ENCODE measurements at places on chromosomes 3 and 15.

DNA sequence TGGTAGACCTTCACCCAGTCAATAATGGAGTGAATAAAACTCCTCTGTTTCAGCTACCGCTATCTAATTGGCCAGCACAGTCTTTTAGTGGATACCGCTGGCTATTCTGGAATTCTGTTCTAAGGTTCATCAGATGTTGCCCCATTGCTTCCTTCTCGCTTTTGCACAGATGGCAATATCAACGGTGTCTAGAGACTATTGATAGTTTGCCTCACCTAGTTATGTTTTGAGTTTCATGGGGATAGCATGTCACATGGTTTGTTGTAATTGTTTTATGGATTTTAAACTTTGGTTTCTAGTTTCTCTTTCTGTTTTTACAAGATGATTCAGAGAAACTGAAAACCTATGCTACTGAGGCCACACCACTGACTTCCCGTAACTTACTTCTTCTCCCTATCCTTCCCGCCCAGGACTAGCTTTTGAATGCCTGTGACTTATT, 2.0 kb downstream of the XRN1 start:
- no peak for DNase-seq

DNA sequence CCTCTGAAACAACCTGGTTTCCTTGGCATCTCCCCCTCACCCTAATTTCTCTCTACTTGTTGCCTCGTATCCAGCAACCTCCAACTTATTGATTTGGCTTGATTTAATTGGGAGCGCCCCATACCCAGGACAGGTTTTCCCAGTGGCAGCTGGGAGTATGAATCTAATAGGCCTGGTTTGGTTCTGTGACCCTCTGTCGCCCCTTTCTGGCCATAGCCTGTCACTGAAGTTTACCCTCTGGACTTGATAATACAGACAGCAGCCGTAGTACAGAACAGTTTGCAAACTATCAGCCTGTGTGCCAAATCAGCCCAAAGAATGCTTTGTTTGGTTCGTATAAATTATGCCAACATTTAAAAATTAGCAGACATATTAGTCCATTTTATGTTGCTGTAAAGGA, 525.1 kb upstream of the GOLIM4 start:
- DNase-seq: peak; percentile 27

GRCh38 chr3:182470187-182470586, 323.1 kb upstream of the ATP11B start:
- DNase-seq: peak; percentile 30

DNA sequence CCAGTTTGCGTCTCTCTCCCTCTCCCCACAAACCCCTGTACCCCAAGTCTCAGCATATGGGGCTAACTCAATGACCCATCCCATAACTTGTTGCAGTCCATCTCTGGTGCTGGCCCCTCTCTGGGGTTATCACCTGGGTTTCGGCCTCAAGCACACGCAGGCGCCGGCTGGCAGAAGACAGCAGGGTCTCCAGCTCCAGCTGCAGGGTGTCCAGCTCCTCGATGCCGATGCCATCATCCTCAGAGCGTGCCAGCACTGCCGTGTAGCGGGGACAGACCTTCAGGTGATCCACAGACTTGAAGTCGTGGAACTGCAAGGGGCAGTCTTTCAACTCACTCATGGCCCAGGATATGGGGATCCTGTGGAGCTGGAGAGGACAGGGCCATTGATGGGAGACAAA, 1.1 kb downstream of the TADA3 start:
- DNase-seq: no peak

- no peak for DNase-seq
These were observed 18.4 kb downstream of the TM4SF18 start for GRCh38 chr3:149314807-149315578.

DNA sequence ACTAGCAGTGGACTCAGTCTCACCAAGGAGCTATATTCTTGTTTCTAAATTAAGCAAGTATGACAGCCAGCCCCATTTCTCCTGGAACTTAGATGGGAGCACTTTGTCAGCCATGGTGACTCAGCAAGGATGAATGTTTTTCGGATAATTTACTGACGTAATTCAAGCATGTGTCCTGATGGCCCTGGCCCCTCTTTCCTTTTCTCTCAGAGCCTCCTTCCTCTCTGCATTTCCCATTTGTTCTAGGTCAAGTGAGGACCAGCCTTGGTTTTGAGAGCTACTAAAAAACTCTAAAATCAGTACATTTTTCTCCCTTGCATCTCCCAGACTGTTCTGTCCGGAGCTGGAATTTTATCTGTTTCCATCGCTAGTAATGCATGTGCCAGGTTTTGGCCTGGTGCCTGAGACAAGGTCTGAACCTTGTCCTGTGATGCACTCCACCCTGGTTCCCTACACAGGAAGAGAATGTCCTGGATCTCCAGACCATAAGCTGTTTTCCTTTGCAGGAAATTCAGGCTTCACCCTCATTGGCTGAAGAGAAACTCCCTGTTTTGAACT, 256.6 kb upstream of the ROPN1 start:
- no peak for DNase-seq

DNA sequence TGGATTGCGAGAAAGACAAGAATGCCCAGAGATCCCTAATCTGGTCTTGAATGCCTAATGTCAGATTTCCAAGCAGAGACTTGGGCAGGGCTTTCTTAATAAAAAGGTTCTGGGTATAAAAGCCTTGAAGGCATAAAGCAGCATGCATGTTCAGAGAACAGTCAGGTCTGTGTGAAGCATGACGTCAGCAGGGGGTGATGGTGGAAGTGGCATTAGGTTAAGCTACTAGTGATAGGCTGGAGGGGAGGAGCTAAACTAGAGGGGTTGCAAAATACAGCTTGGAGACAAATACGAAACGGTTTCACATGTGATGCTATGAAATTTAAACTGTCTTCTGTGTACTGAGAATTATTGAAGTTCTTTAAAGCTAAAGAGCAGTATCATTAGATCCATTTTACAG, 125.6 kb downstream of the VPS8 start:
- no peak for DNase-seq

- no peak for DNase-seq
These were observed 9.4 kb downstream of the TERC start for GRCh38 chr3:169755488-169755887.

DNA sequence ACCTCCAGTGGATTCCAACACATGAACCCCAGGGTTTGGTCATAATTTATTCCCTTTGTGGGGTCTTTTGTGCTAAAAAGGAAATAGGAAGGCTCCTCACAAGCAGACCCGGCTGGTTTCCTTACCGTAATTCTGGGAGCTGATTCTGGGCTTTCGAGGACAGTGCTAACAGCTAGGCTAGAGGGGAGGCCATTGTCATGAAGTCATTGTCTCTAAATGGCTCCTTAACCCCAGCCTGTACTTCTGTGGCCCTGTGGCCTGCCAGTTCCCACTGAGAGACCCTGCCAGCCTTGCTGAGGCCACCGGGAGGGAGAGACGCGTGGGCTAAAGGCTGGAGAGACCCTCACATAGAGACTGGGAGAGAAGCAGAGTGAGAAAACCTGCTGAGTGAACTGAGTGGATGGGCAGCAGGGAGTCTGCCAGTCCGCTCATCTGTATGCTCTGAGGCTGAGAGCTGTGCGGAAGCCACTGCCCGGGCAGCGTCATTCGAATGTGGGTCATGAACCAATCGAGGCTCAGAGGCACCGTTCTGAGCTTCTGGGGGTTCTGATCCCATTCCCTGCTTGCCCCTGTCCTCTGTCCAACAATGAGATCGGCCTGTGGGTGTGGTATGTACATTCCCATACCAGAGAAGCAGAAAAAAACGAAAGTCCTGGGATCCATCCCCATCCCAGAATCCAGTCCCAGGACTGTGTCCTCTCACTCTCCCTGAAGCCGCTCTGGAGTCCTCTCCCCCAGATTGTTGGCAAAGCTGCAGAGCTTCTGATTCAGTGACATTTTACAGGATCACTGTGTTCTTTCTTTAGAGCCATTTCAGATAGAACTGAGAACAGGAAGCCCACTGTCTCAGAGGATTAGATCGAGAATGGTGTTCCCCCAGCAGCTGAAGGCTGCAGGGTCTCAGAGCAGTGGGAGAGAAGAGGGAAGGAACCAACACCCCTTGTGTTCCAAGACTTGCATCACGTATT, 21.3 kb upstream of the DGKG start:
- no peak for DNase-seq

DNA sequence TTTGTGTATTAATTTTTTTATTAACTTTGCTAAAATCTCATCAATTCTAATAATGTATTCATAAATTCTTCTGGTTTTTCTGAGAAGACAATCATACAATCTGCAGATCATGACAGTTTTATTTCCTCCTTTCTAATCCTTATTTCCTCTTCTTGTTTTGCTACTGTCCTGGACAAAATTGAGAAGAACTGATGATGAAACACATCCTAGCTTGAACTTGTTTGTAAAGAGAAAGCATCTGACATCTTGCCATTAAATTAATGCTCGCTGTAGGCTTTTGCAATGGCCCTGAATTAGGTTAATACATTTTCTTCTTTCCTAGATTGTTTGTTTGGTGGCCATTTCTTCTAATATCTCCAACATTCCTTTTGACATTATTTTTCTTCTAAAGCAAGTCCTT, 110.9 kb upstream of the TPM1 start:
- DNase-seq: no peak

GRCh38 chr15:57302640-57303257, 73.6 kb upstream of the CGNL1 start:
- no peak for DNase-seq

GRCh38 chr3:192259661-192260060, 467.7 kb downstream of the FGF12 start:
- peak; percentile 22 for DNase-seq

GRCh38 chr3:4061195-4061594, 242.0 kb upstream of the SETMAR start:
- DNase-seq: no peak

- no peak for DNase-seq
These were observed 3.1 kb upstream of the MAGI1 start for GRCh38 chr3:66041828-66042227.

GRCh38 chr3:184574515-184575417, 13.2 kb downstream of the EPHB3 start:
- no peak for DNase-seq

GRCh38 chr15:90020936-90021507, 19.9 kb downstream of the ZNF710 start:
- DNase-seq: no peak

DNA sequence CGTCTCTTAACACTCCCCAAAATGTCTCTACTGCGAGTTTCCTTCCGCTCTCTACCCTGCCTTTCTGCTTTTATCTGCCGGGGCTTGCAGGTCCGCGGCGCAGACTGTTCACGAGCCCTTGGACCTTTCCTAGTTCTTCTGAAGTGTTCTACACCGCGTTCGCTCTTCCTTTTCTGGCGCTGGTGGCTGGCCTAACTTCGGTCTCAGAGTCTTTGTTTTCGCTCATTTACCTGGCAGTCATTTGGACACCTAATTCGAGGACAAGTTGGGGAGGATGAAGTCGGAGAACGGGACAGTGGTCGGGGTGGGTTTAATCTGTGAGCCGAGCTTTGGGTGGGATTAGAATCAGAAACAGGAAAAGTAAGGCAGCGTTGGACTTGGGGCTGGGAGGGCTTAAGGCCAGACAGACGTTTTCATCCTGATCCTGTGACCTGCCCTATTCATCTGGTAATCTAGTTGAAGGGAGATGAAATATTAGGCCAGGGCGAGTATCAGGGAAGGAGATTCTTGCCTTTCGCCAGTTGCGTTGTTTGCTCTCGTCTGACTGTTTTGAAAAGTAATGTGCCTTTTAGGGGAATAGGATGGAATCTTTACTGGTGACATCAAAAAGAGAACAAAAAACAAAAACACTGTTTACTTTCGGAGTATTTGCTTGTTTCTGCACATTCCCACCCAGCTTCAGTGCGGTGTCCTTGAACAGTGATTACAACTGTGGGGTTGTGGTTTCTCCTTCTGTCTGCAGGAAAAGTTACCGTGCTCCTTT, 1.8 kb downstream of the DIPK2A start:
- peak; percentile 74 for DNase-seq

DNA sequence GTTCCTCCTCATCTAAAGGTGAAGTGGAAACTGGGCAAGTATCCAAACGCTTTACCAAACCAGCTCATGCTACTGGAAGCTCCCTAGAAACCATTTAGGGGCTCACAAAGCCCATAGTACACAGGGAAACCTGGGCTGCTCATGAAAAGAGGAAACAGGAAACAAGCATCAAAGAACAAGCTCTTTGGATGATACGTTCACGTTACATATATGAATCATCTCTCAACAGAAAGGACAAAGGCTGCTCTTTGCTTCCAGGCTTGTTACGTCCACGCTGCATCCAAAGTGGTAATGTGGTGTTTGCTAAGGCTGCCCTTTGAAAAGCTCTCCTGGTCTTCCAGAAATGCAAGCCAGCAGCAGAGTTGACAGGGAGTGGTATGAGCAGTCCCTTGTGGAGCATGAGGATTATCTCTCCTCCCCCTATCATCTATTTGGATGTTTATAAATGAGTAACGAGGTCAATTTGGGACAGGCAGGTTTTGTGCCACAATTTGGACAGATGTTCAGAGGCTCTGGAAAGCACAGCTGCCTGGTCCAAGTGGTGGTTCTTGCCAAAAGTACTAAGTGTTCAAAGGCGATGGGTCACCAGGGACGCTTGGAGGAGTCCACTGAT, 98.0 kb upstream of the RORA start:
- no peak for DNase-seq

DNA sequence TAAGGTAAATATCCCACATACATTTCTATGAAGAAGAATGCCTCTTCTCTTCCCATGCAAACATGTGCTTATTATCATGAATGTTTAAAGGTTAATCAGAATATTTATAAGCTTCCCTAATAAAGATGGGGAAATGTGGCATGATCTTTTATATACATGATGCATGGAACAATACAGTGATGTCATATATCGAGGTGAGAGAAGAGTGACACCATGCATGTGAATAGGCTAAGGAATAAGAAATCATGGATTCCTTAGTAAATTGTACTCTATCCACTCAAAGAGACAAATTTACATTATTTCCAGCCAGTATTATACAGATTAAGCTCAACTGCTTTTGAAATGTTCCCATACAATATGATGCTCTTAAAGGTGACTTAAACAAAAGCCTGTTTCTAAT, 1035.3 kb downstream of the ROBO1 start:
- DNase-seq: no peak

DNA sequence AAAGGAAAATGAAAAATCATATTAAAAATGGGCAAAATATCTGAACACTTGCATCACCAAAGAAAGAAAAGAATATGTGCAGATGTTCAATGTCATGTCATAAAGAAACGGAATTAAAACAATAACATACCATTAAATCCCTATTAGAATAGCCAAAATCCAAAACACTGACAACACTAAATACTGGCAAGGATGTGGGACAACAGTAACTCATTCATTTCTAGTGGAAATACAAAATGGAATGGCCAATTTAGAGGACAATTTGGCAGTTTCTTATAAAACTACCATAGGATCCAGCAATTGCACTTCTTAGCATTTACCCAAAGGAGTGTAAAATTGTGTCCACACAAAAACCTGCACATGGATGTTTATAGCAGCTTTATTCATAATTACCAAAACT, 542.5 kb upstream of the UBE2E2 start:
- DNase-seq: no peak

GRCh38 chr15:70092464-70093027, 5.2 kb downstream of the TLE3 start:
- no peak for DNase-seq

GRCh38 chr3:176286476-176287085, 910.7 kb downstream of the TBL1XR1 start:
- no peak for DNase-seq
